Foreskin melanocyte (primary cell): ENCODE measurements at places on chromosomes 4 and X.

- DNase-seq, result no peak
These were observed 9.4 kb downstream of the FAM53A start for GRCh38 chr4:1674682-1675081.

DNA sequence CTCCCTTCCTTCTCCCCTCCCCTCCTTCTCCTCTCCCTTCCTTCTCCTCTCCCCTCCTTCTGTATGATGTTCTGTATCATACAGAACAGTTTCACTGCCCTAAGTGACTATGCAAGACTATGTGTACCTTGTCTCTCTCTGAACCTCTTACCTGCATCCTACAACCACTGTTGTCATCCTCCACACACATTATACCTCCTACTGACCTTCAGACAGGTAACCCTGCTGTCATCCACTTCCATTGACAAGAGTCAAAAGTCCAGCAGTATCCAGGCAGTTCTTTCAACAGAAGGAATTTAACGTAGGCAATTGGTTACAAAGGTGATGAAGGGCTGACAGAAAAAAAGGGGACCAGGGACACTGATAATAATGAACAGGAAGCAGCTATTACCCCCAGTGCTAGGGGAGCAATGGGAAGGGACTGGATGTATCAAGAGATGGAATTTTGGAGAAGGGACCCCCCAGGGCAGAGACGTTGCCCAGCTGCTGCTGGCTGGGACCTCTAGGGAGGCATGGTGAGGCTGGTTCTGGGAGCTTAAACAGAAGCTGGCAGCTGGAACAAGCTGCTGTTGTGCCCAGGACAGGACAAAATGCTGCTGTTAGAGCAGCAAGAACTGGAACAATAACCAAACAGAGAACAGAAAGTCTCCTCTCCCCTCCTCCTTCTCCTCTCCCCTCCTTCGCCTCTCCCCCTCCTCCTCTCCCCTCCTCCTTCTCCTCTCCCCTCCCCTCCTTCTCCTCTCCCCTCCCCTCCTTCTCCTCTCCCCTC is 84.7 kb downstream of the DCTD start:
- DNase-seq, result peak; percentile 16

GRCh38 chrX:111095974-111096895 is at the start of gene PAK3:
Gene PAK3, plus strand, starts transcription at chrX:111096191. Its CDS starts 26,913 bp downstream, at chrX:111123104.
- no peak for DNase-seq

- no peak for DNase-seq
These were observed 10.4 kb upstream of the SLC7A11 start for GRCh38 chr4:138252551-138252950.

DNA sequence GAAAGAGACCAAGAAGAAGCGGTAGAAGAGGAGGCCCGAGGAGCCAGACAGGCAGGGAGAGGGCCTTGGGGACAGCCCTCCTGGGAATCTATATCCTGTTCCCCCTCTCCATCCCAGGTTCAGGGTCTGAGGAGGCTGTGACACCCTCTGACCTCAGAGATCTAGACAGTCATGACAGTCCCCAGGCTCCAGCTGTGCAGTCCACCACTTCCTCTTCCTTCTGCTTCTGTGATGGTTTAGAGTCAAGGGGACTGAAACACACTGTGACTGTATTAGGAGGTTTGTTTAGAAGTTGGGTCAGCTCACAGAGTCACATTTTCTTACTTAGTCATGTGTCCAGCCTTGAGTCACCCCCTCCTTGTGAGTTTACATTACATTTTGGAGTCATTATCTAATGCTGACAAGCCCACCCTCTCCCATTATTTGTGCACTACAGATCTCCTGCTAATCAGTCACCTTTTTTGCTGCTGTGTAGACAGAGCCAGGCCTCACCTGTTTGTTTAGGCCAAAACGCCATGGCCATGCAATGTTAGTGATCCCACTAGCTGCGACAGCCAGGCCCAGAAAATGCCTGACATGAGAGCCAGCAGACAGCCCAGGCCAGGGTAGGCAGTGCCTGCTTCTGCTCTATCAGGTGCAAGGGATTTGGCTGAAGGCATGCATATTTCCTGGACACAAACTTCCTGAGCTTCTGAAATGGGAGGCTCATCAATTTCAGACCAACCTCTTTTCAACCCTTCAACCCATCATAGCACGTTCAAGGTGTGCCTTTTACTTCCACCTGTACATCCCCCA is 26.0 kb downstream of the MANBA start:
- DNase-seq, result no peak

- DNase-seq, result no peak
These were observed 315.1 kb downstream of the STK32B start for GRCh38 chr4:5366421-5366820.

DNA sequence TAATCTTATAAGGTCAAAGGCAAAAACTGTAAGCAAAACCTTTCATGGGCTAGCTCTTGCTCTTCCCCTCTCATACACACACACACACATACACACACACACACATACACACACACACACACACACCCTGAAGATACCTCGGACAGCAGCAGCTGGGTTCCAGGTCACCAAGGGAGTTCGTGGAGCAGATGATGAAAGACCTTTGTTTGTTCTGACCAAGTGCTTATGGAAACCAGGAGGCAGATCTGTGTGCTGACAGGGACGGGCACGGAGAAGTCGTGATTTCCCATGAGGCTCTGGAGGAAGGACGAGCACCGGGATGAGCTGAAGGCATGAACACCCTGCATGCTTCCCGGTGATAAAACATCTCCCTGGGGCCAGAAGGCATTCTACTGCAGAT is 35.4 kb upstream of the CRMP1 start:
- DNase-seq, result no peak

- DNase-seq, result no peak
These were observed 40.6 kb downstream of the CHRDL1 start for GRCh38 chrX:110755061-110755460.

DNA sequence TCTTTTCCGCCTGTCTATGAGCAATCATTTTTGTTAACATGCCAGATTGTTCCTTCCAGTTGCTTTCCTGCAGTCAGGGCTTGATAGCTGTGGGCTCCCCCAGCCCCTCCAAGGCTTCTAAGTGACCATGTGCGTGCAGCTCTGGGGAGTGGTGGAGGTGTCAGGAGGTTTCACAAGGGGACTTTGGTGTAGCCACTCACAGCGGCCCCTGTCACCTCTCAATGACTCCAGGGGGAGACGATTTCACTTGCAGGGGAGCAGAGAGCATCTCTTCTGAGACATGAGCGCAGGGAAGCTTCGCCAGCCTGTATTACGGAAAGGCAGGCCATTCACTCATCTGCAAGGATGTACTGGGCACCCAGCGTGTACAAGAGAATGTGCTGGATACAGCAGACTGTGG is 3.1 kb upstream of the GPR78 start:
- no peak for DNase-seq

- no peak for DNase-seq
These were observed 210.0 kb downstream of the ASMT start for GRCh38 chrX:1824855-1825254.

DNA sequence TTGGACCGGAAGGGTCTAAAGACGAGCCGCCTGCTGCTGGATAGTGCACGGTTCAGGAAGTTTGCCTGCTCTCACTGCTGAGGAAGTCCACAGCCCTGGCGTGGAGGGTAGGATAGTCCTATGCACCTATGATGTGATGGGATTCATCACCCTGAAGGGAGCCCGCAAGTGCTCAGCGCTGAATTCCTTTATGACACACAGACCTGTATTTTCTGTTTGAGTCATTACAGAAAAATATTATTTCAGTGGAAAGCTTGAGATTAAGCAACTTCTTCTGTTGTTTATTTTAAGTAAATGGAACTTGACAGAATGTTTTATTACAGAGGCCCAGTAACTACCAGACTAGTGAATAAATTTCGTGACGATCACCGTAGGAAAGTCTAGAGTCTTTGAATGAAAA is 123.2 kb downstream of the TRIML1 start:
- no peak for DNase-seq

DNA sequence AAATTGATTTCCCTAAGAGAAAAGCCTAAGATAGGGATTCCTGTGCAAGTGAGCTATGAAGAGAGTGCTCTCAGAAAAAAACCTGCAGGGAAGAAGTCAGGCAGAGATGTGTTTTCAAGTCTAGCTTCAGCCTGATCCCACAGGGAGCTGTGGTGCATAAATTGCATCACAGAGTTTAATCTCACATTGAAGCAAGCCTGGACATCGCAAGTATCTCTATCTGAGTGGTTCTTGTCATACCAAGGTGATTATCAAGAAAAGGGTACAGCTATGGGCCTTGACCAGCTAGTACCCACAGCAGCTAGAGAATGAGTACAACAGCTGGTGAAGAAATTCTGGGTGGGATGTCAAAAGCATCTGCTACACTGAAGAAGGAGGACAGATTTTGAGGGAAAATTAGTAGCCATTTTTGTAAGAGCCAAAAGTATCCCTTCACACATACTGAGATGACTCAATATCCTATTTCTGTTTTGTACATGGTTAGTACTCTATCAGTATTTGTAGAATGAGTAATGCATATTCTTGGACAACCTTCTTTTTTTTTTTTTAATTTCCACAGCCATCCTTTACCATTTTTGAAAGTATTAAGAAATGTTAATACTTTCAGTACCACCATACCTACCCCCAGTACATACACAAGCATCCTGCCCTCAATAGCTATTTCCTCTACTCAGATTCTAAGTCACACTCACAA is 708.9 kb downstream of the IL1RAPL1 start:
- no peak for DNase-seq

GRCh38 chrX:147476008-147476407 is 435.7 kb upstream of the FMR1 start:
- DNase-seq, result no peak

DNA sequence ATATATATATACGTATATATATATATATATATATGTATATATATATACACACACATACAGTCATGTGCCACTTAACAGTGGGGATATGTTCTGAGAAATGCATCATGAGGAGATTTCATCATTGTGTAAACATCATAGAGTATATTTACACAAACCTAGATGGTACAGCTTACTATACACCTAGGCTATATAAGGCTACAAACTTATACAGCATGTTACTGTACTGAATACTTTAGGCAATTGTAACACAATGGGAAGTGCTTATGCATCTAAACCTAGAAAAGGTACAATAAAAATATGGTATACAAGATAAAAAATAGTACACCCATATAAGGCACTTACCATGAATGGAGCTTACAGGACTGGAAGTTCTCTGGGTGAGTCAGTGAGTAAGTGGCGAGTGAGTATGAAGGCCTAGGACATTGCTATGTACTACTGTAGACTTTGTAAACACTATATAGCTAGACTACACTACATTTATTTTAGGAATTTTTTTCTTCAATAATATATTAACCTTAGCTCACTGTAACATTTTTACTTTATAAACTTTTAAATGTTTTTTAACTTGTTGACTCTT is 13.2 kb upstream of the CCSER1 start:
- no peak for DNase-seq

- no peak for DNase-seq
These were observed 54.2 kb upstream of the MGST2 start for GRCh38 chr4:139611391-139611790.

- DNase-seq, result no peak
These were observed 16.0 kb downstream of the ARSD start for GRCh38 chrX:2913118-2913517.
